ENCODE measurements at places on chromosomes 7 and 10. TPM values are rescaled to one million over a fixed set of nuclear protein-coding genes. Genes with fewer than 3 reads are reported as not detected.

Gene CYP2C8
- not detected for total RNA-seq

Gene DLX5
- total RNA-seq, result not detected

GRCh38 chr7:141999058-141999623 is 3.5 kb downstream of the MGAM start:
- DNase-seq, result no peak
- no peak overlapping the region for H3K27ac ChIP-seq
- no peaks in the 10 kb centered on the region for H3K4me1 ChIP-seq
- H3K4me3 ChIP-seq, result no peak overlapping the region

DNA sequence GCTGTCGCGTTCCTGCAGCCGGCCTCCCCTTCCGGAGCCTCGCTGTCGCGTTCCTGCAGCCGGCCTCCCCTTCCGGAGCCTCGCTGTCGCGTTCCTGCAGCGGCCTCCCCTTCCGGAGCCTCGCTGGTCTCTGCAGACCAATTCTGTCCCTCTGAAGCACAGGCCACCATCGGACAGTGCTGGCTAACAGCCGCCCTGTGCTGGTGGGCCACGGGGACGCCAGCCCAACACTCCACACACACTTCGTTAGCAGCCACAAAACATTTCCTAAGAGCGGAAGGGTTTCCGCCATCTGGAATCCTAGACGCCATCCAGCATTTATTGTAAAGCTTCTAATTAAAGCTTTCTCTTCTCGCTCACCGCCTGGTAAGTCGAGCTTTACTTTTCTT is 11.2 kb downstream of the GPER1 start:
- no peaks in the 10 kb centered on the region for H3K36me3 ChIP-seq
- DNase-seq, result no peak
- peaks cover 11% of the 10 kb centered on the region for H3K4me1 ChIP-seq

- DNase-seq, result no peak
- no peak overlapping the region for H3K27ac ChIP-seq
- no peaks in the 10 kb centered on the region for H3K27me3 ChIP-seq
- no peaks in the 10 kb centered on the region for H3K4me1 ChIP-seq
- H3K4me3 ChIP-seq, result no peak overlapping the region
Observed at GRCh38 chr7:107711301-107711700, 32.6 kb upstream of the CBLL1 start.

- no peak overlapping the region for H3K27ac ChIP-seq
- no peak overlapping the region for H3K4me3 ChIP-seq
- no peaks in the 10 kb centered on the region for H3K4me1 ChIP-seq
- no peaks in the 10 kb centered on the region for H3K27me3 ChIP-seq
- no peak for DNase-seq
- no peaks in the 10 kb centered on the region for H3K36me3 ChIP-seq
Observed at GRCh38 chr10:3729397-3729976, 55.5 kb downstream of the KLF6 start.

DNA sequence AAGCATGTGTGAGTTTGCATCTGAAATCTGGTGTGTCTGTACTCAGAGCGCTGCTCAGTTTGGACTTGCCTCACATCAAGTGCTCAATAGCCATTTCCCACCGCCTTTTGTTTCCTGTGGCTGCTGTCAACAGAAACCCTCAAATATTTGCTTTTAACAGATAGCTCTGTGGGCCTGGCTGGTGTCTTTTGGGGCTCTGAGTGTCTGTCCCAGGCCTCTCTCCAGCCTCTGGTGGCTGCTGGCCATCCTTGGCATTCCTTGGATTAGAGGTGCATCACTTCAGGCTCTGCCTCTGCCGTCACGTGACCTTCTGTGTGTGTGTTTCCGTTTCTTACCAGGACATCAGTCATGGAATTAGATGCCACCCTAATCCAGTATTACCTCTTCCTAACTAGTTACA is 9.3 kb downstream of the YKT6 start:
- H3K4me3 ChIP-seq, result no peak overlapping the region
- H3K4me1 ChIP-seq, result peaks cover 13% of the 10 kb centered on the region
- DNase-seq, result no peak
- H3K27ac ChIP-seq, result no peak overlapping the region
- no peaks in the 10 kb centered on the region for H3K27me3 ChIP-seq
